Stimulated activated CD8-positive, alpha-beta memory T cell treated with anti-CD3 and anti-CD28 coated beads, Interleukin-15, amount 100 ng/mL, for 48 hours (primary cell): ENCODE measurements at places on chromosomes 1 and 21.

DNA sequence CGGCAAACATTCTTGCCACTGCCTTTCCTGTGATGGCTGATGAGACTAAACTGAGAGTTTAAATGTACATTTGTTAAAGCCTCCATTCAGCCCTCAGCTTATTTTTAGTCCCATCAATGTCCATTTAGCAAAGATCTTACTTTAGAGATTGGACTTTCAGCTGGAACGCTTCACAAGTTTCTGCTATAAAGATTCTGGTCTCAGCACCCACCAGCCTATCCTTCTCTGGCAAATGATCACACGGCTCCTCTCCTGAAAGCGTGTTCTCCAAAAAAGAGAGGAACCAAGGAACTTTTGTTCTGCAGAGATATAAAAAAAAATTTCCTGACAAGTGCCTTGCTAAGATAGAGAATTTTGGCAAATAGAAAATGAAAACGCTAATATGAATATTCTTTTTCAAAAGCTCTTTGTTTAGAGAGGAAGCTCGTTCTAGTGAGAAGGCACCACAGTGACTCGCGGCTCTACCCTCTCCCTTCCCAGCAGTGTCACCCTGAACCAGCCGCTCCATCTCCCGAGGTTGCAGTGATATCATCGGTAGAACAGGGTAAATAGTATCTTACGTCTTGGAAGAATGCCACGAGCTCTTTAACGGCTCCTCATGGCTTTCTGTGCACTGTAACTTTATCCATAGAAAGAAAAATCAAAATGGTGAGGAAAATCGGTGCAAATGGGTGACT is 200.2 kb downstream of the APP start:
- DNase-seq = no peak

- peak; percentile 43 for DNase-seq
Observed at GRCh38 chr1:180533266-180533987, 25.3 kb upstream of the OVAAL start.

DNA sequence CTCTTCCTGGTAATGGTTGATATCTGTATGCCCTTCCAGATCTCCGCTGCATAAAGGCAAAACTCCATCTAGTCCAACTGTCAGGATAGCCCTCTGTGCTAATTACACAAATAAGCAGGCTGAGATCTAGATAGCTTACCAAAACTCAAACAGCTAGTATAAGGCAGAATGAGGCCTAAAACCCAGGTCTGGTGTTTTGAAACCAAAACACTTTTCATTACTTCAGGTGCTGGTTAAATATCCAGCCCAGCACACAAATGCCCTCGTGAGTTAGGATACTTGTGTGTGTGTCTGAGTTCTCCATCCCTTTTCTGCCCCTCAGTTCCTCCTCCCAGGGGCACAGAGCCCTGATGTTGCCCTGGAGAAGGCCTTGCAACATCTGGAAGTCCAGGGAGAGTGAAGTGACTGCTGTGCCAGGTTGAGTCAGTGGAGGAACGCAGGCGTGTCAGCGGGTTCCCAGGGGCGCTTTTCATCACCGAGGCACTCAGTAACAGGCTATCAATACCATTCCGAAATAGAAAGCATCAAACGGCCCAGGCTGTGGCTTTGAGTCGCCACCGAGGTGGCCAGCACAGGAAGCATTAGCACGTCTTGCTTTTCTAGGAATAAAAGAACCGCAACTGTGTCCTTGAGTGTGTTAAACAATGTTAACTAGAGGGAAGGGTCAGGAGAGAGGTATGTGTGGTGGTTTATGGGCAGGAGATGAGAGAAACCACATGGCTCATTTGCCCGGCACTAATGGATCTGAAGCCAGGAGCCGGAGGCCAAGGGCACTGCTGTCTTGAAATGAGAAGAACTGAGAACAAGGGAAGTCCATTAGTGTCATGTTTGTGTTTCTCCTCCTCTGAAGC is 90.7 kb upstream of the WLS start:
- DNase-seq = no peak

GRCh38 chr21:29080454-29080941 is 7.0 kb upstream of the CCT8 start:
- no peak for DNase-seq

GRCh38 chr1:234186037-234186688 is 187.1 kb upstream of the COA6 start:
- peak; percentile 15 for DNase-seq

GRCh38 chr1:3774946-3775489 is 2.5 kb downstream of the SMIM1 start:
- DNase-seq = no peak

GRCh38 chr1:224041032-224041431 is 72.9 kb upstream of the FBXO28 start:
- DNase-seq = no peak

- DNase-seq = no peak
Observed at GRCh38 chr1:44284184-44284583, 70.9 kb downstream of the ERI3 start.

DNA sequence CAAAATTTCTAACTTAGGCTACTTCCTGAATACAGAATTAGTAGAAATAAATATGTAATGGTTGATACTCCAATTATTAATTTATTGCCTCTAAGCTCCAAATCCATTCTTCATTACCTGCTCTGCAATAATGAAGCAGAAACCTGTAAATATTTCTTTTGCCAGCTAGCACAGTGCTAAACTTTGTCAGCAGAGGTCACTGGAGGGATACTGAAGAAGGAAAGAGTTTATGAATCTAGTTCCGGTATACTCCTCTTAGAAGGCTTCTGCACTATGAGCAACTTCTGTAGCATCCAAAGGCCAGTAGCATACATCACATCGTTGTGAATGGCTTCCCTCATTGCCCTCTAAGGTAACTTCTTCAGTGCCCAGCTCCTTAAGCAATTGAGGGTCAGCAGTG is 81.0 kb upstream of the LHX8 start:
- no peak for DNase-seq

DNA sequence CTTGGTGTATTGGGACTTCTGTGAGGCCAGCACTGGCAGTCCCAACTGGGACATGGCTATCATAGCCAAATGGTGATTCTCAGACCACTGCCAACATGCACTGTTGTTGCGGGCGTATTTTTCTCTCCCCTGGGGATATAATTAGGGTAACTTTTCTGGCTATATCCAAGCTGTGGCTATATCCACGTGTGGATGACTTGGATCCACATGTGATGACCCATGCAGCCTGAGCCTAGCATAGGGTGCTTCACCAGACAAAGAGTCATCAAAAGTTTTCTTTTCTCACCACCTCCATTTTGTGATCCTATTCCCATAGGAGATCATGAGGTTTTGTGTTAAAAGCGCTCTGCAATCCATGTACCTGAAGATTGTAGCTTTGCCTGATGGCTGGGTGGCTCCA is 51.2 kb upstream of the CSF3R start:
- DNase-seq = no peak

DNA sequence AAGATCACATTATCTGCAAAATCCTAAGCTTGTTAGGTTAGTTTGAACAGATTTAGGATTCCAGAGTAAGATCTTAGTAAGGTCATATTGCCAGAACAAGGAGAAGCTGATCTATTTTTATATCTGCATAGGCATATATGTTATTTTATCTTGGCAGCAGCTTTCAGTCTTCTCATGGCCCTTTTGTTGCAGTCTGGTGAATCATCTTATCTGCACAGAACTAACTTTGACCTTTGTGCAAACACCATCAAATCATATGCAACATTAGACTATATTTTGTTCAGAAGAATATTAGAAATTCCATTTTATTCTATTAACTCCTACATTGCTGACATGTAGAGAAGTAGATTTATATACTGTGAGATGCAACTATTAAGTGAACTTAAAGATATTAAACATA is 107.3 kb downstream of the CLEC20A start:
- DNase-seq = no peak

GRCh38 chr1:180366371-180367068 is 135.9 kb downstream of the ACBD6 start:
- DNase-seq = no peak

- DNase-seq = no peak
Observed at GRCh38 chr1:176773038-176773437, 310.1 kb downstream of the PAPPA2 start.

DNA sequence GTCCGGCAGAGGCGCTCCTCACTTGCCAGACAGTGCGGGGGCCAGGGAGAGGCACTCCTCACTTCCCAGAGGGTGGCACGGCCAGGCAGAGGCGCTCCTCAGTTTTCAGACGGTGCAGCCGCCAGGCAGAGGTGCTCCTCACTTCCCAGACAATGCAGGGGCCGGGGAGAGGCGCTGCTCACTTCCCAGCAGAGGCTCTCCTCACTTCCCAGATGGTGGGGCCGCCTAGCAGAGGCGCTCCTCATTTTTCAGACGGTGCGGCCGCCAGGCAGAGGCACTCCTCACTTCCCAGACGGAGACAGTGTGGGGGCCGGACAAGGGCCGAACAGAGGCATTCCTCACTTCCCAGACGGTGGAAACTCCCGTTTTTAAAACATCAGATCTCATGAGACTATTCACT is 238.4 kb upstream of the CACYBP start:
- no peak for DNase-seq

GRCh38 chr1:230145505-230145899 is 78.5 kb downstream of the GALNT2 start:
- no peak for DNase-seq

- DNase-seq = no peak
Observed at GRCh38 chr1:55089683-55090082, 50.3 kb downstream of the PCSK9 start.

DNA sequence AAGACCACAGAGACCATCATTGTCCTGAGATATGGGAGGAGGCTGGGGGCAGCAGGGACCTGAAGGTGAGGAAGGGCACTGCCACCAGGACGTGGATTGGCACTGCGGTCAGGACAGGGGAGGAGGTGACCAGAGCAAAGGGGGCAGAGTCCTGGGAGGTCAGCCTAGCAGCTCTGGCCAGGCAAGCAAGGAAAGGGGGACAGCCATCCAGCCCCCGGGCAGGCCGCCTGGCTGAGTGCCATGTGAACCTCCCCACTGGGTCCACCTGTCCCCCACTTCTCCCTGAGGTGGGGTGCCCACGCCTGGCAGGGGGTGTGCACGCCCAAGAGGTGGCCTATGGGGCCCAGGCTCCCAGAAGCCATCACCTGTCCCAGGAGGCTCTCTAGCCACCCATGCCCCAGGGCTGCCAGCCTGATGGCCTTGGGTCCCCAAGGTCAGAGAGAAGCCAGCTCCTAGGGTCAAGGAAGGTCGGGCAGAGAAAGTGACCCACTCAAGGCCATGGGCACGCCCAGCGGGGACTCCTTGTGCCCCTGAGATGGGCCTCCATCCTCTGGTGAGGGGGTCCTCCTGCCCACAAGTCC is 17.6 kb upstream of the PTTG1IP start:
- no peak for DNase-seq

DNA sequence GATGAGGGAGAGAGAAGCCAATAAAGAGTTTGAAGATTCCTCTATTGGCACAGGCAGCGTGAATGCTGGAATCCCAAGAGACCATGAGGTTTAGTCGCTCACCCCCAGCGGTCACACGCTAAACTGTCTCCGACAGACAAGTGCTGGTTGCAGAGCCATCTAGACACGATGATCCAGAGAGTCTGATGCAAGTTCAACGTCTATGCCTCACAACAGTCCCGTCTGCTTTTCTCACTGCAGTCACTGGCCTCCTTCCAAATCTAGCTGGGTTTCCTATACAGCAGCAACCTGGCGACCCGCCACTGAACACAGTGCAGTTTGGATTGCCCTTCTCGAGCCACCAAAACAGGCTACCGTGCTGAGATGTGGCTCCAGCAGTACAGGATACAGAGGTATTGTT is 98.6 kb upstream of the KRTAP19-8 start:
- no peak for DNase-seq

- peak; percentile 72 for DNase-seq
Observed at GRCh38 chr1:234499119-234499942, 20.4 kb upstream of the TARBP1 start.

GRCh38 chr1:21693732-21694131 is 24.6 kb upstream of the RAP1GAP start:
- no peak for DNase-seq

DNA sequence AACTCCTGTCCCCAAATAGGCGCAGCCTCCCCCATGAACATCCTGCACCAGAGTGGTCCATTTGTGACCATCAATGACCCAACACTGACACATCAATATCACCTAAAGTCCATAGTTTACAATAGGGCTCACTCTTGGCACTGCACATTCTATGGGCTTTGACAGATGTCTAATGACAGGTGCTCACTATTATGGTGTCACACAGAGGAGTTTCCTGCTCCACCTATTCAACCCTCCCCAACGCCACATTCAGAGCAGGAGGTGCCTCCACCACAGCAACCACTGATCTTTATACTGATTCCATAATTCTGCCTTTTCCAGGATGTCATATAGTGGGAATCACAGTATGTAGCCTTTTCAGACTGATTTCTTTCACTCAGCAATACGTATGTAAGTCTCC is 24.2 kb downstream of the GNG4 start:
- DNase-seq = no peak

DNA sequence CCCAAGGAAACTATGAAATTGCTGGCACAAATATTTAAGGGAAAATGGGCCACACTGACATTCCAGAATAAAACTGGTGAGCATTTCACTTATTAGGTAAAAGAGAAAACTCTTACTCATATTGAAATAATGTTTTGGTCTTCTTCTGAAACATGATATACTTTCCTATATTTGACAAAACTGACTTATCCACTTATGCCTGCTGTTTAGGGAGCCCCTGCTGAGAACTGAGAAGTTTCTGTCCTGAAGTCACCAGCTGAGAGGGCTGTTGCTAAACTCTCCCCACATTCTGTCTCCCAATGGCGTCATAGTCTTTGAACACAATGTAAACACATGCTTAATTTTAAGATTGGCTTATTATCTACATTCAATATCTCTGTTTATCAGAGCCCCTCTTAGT is 46.8 kb upstream of the ZC3H11B start:
- DNase-seq = no peak

GRCh38 chr1:231581859-231582258 is 44.7 kb upstream of the DISC1 start:
- no peak for DNase-seq

GRCh38 chr1:26938004-26938658 is 16.6 kb downstream of the NUDC start:
- DNase-seq = no peak

DNA sequence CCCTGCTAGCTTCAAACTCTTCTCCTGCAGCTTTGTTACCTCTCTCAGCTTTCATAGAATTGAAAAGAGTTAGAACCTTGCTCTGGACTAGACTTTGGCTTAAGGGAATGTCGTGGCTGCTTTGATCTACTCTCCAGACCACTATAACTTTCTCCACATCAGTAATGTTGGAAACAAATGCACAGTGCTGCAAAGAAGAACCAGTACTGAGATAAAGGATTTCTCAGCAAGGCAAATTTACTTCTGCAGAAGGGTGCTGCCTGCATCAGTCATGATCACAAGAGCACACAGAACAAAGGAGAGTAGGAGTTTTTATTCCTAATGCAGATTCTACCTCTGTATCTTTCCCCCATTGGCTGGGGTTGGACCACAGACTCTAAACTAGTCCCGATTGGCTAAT is 621.6 kb upstream of the CHRM3 start:
- no peak for DNase-seq

DNA sequence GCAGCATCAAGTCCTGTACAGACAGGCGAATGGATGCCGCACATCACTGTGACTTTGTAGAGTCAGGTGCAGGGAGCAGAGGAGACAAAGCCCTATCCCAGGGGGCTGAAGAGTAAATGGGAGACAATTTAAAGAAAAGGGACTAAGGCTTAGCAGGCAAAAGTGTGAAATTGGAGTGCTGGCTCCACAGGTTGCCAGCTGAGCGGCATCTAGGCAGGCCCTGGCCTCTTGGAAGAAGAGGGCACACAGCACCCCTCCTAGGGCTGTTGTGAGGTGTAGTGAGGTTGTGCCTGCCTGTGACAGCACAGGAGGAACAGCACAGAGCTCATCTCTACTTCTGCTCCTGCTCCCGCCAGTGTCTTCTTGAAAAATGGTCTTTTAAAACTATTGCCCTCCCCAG is 47.3 kb downstream of the TENT5C start:
- no peak for DNase-seq
